ENCODE measurements at places on chromosomes 12 and 14. TPM values are rescaled to one million over a fixed set of nuclear protein-coding genes. Genes with fewer than 3 reads are reported as not detected.

Gene AKAP3
- 1.4 TPM for total RNA-seq

Gene ACRBP
- total RNA-seq = 1.5 TPM

Gene OVCH1
- total RNA-seq = not detected

Gene WNT1
- total RNA-seq = not detected

Gene CPNE6
- total RNA-seq = not detected

Gene CAPZA3
- not detected for total RNA-seq
